ENCODE measurements at places on chromosomes 12 and 14.

DNA sequence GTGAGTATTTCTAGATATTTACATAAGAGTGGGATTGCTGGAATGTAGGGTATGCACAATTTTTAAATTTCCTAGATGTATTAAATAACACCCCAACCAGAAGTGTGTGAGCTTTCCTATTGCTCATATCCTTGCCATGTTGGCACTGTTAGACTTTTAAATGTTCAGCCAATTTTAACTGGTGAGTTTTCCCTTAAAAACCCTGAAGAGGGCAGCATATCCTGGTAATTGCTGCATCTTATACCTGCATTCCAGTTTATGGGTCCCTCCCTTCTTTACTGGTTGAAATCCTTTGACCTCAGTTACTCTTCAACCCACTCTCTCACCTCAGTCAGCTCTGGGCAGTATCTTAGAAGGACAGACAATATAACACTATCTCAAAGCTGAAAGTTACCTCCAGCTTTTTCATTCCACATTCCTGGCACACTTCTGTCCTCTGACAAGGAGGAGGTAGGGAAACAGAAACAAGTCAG is 270.6 kb downstream of the PAWR start:
- DNase-seq: no peak

- DNase-seq: no peak
These were observed 11.2 kb upstream of the MRPL42 start for GRCh38 chr12:93456077-93456476.

GRCh38 chr14:73797543-73798265 is 53.9 kb upstream of the PTGR2 start:
- no peak for DNase-seq

GRCh38 chr12:51341251-51342007 is 5.0 kb downstream of the CELA1 start:
- peak; percentile 53 for DNase-seq

DNA sequence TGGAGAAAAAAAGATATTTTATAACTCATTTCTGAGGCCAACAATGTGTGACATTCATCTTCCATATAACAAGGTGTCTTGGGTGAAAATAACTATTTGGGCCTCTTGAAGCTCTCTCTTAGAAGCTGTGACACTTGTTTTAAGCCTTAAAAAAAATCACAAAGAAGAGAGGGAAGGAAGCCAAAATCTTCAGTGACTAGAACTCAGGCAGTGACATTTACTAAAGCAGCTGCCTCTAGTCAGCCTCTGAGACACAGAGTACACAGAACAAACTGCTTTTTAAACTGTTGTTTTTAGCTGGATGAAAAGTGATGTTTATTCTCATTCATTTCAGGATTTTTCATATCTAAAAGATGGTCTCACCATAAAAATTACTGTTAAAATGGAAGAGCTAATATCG is 793.6 kb downstream of the GALC start:
- DNase-seq: no peak

GRCh38 chr12:11446372-11446771 is 51.0 kb upstream of the PRB2 start:
- DNase-seq: no peak

DNA sequence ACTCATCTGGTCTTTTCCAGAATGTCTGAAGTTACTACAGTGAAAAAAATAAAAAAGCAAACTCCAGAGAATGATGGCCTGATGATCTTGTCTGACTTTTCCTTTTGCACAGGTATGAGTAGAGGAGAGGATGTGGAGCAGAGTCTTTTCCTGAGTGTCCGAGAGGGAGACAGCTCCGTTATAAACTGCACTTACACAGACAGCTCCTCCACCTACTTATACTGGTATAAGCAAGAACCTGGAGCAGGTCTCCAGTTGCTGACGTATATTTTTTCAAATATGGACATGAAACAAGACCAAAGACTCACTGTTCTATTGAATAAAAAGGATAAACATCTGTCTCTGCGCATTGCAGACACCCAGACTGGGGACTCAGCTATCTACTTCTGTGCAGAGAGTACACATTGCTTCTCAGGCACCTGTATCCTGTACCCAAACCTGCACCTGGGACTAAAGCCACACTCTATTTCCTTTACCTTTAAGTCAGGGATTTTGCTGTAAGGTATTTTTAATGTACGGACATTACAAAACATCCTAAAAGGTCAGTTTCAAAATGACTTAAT is 75.8 kb upstream of the OR4E1 start:
- no peak for DNase-seq

DNA sequence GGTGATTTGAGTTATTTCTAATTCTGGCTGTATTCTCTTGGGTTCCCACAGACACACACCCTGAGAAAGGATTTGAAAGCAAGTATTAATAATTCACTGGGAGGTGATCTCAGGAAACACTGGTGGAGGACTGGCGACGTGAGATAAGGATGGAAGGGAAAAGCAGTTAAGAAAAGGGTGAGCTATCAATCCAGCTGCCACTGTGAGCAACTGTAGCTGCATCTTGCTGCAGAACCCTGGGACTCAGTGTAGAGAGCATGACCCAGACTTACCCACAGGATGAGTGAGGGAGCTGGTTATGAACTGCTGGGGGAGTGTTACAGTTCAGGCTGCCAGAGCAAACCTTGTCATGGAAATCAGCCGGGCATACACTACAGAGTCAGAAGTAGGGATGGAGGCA is 71.9 kb downstream of the RESF1 start:
- DNase-seq: peak; percentile 91

GRCh38 chr12:19066475-19067001 is 63.0 kb upstream of the PLEKHA5 start:
- no peak for DNase-seq

GRCh38 chr14:36365766-36366165 is 45.3 kb upstream of the MBIP start:
- no peak for DNase-seq

DNA sequence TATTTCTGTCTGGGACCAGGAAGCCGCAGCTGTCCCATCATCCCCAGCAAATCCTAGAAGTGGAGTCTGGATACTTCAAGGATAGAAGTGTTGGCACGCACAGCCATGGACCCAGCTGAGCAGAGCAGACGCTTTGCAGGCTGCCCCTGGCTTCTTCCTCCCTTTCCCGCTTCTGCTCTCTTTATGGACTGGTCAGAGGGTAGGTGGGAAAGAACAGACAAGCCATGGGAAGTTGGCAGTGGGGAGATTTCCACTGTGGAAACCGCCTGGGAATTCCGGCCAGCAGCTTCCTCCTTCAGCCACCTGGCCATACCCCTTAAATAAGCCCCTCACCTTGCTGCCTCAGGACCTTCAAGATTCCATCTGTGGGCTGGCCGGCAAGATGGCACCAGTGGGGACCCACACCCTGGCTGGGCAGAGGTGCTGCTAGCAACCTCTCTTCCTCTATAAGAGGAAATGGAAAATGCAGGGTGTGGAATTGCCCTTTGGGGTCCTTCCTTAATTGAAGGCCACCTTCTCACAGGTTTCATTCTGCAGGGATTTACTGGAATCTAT is 20.6 kb downstream of the OTUB2 start:
- no peak for DNase-seq

GRCh38 chr14:103165323-103165722 is 42.1 kb downstream of the TNFAIP2 start:
- DNase-seq: no peak

DNA sequence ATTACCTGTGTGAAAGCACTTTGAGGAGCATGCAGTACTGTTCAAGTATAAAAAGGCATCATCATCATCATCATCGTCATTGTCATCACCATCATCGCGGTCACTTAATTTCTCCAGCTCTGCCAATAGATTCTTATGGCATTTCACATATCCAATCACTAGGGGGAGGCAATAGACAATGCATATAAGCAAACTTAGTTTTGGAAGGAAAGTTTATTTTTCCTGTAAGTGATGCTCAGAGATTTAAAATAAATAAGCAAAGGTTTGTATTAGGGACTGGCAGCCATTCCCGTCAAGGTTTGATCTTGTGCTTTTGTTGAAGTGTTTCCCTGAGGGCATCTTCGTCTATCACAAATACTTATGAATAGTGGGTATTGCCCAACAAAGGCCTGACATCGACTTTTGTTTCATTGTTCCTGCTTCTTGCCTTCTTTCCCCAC is 127.4 kb downstream of the KTN1 start:
- no peak for DNase-seq

DNA sequence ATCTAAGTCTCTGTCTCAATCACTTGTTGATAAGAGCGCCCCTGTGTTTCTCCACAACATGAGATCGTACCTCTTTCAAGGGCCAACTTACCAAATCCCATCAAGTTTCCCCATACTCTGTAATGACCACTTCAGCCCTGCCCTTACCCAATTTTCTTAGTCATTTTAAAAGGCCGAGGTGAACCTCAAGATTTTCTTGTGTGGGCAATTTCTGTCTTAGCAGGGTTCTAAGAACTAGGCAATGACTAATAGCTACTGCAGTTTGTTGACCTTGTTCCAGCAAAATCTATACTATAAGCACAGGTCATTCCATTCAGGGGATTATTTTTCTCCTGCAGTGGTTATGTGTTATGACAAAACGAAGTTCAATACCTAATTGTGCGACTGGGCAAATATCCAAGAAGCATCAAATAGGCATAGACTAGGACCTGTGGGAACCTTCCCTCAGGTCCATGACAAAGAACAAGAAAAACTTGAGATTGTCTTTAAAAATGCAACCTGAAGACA is 359.8 kb downstream of the PCNX1 start:
- DNase-seq: no peak

DNA sequence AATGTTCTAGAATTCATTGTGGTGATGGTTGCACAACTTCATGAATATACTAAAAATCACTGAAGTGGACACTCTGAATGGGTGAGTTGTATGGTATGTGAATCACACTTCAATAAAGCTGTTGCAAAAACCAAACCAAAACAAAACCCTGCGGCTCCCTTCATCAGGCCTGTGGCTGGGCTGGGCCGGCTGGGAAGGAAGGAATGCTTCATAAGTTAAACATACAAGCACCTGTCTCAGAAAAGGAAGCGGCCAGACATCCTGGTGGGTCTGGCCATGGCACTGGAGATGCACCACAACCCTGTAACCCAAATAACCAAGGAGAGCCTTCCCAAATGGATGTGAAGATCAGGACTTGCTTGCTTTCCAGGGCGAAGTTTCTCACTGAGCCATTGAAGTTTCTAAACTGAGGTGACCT is 34.9 kb downstream of the TTC7B start:
- DNase-seq: no peak

DNA sequence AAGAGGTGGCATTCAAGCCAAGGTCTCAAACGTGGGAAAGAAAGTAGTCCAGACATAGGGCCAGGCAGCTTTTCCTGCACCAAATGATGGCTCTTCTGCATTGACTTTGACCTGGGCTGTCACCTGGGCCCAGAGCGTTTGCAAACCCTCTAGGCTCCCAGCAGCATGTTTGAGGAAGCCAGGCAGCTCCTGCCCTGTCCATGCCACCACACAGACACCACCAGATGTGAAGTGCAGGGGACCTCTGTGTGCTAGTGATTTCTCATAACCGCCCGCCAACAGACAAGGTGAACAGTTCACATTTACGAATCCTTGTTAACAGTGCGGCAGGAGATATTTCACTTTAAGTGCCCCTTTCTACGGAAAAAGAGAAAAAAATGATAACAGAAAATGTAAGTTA is 49.8 kb upstream of the FAM222A start:
- DNase-seq: no peak

DNA sequence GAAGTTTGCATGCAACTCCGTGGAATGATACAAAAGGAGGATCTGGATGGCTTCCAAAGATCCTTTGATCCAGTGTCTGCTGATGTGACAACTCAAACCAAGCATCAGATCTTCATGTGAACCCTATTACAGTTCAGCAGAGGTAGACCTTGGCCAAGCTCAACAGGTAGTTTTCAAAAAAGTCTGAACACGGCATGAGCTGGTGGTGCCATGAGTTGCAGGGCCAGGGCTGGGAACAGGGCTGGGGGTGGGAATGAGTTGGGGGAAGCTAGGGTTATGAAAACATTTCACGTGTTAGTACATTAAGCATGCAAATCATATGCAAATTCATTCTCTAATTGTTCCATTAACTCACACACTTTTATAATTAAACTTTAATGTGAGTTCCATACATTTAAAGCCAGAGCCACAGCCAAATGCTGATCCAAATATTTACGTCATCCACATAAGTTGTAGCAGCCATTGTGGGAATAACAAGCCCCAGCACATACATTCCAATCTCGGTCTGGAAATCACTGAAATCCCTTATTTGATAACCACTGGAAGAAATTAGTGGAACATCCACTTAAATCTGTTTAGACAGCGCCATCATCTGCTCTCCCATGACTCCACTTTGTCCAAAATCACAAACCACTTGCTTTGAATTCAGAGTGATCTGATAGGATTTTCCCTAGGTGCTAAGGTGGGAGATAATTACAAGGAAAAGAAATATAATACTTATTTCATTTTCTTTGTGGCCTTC is 158.5 kb downstream of the APAF1 start:
- no peak for DNase-seq

GRCh38 chr14:104285508-104285840 is 147.1 kb downstream of the KIF26A start:
- no peak for DNase-seq

DNA sequence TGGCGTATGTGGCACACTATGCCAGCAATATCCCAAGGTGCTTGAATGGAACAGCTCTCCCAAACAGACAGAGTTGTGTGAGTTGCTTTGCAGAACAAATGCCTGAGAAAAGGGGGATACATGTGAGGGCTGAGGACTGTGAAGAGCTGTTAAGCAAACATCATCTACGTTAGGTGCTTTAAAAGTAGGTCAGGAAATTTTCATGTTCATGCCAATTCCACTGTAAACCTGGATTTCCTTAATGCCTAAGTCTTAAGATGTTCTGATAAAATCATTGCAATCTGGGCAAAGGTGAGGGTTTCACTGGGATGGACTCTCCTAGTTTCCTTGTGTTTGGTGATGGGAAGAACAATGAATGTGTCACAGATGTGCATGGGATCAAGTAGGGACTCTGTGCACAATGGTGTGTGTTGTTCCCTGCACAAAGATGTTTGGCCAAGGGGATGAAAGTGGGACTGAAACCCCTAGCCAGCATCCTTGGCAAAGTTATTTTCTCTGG is 227.9 kb downstream of the KTN1 start:
- DNase-seq: no peak

- DNase-seq: no peak
These were observed 6.0 kb upstream of the CALCOCO1 start for GRCh38 chr12:53733051-53733806.

GRCh38 chr14:39376667-39377403 is 55.4 kb downstream of the FBXO33 start:
- no peak for DNase-seq

GRCh38 chr14:64158608-64159007 is 135.6 kb downstream of the ESR2 start:
- no peak for DNase-seq

DNA sequence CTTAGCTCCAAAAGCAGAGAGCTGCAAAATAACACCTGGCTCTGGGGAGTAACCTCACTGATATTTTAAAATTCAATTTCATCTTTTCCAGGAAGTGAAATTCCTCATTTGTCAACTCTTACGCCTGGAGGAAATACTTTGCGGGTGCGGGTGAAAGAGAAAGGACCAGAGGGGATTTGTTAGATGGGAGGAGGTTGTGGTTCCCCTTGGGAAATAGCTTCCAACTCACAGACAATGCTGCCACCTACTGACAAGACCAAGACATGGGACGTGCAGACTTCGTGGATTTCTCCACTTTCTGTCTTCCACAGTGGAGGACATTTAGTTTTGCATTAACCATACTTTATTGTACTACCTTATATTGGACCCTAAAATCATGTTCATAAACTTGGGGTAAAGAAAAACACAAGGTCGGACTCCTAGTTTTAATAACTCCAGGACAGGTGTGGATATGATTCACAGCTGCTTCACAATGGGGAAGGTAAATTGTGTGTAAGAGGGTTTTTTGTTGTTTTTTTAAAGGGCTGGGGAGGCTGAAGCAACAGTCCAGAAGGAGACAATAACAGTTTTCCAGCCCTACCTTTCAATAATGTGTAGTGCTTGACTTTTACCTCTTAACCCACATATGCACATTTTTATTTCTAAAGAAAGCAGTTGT is 10.8 kb downstream of the FBXL14 start:
- DNase-seq: peak; percentile 68

All from CMK (cell line).